ENCODE measurements at places on chromosomes 11 and 22. TPM values are rescaled to one million over a fixed set of nuclear protein-coding genes. Genes with fewer than 3 reads are reported as not detected.

- DNase-seq, result no peak
Measured at GRCh38 chr22:45429981-45430775, 16.7 kb downstream of the RIBC2 start.

DNA sequence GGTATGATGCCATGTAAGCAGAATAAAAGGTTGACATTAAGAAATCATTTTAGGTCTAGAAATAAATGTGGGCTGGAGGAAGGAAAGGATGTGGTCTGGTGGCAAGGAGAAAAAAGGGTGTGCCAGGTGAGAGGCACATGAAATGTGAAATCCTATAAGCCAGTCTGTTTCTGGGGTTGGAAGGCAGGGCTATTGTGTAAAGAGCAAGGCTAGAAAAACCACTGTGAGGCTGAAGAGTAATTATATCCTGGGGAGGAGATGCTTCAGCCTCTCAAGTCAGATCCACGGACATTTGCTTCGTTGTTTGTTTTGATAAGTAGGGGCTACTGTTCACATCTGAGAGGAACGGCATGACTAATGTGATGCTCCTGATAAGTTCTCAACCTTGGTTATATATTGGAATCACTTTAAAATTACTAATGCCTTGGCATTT, 77.5 kb upstream of the CTSC start:
- no peak for DNase-seq

DNA sequence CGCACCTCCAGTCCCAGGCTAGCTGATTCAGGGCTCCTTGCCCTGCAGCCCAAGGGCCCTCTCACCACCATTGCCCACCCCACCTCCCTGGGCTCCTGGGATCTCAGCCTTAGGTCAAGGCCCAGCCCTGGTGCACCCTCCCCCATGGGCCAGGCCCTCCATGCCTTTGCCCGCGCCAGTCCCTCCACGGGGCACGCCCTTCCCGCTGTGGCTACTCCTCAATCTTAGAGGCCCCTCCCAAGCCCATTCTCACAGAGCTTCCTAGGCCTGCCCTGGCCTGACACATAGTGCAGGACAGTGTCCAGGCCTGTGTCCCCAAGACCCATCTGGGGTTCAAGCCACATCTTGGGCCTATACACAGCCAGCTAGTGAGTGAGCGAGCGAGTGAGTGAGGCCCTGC, 6.9 kb downstream of the GP1BB start:
- DNase-seq, result no peak

- no peak for DNase-seq
Measured at GRCh38 chr11:62553080-62553838, 6.7 kb upstream of the AHNAK start.

The APOBEC3B gene
- total RNA-seq, result not detected

DNA sequence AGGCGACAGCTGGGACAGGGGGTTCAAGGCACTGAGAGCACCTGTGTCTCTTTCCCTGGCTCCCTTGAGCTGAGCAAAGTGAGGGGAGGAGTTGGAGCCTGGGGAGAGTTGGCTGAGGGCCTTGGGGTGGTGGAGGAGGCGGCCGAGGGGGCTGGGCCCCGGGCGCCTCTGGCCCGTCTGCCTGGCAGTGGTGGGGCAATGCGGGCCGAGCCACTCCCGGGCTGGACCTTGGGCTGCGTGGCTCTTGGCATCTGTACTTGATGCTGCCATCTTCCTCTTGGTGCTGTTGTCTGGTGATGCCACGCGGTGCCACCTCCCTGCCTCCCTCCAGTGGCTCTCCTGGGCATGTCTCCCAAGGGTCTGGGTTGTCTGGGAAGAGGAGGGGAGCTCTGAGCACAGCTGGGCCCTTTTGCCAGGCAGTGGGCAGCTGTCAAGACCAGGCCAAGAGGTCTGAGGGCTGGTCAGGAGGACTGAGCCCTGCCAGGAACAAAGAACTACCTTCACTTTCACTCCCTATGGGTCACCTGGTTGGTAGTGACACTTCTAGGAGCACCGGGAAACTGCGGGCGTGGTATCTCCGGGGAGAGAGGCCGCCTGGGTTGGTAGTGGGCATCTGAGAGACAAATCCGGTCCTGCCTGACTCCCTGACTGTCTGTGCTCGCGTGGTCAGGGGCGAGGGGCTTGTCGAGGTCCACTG, 1.3 kb downstream of the GRIK4 start:
- no peak for DNase-seq

- no peak for DNase-seq
Measured at GRCh38 chr11:105162506-105162905, 22.9 kb upstream of the CARD18 start.

- no peak for DNase-seq
Measured at GRCh38 chr11:19242179-19242932, 1.6 kb upstream of the E2F8 start.

DNA sequence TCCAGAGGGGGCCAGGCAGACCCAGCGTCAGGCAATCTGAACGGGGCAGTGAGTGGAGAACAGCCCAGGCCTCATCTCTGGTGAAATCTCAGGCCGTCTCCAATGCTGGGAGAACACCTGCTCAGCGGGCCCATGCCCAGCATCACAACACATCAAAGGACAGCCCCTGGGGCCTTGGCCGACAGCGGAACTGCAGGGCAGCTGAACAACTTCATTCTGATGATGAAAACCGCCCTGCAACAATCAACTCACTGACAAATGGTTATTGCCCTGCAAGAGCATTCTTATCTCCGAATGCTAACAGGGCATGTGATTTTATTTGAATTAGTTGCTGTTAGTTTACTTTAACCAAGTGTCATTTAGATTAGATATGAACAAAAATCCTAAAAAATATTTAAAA, 14.6 kb downstream of the CELSR1 start:
- no peak for DNase-seq

The MIOX gene
- not detected for total RNA-seq

DNA sequence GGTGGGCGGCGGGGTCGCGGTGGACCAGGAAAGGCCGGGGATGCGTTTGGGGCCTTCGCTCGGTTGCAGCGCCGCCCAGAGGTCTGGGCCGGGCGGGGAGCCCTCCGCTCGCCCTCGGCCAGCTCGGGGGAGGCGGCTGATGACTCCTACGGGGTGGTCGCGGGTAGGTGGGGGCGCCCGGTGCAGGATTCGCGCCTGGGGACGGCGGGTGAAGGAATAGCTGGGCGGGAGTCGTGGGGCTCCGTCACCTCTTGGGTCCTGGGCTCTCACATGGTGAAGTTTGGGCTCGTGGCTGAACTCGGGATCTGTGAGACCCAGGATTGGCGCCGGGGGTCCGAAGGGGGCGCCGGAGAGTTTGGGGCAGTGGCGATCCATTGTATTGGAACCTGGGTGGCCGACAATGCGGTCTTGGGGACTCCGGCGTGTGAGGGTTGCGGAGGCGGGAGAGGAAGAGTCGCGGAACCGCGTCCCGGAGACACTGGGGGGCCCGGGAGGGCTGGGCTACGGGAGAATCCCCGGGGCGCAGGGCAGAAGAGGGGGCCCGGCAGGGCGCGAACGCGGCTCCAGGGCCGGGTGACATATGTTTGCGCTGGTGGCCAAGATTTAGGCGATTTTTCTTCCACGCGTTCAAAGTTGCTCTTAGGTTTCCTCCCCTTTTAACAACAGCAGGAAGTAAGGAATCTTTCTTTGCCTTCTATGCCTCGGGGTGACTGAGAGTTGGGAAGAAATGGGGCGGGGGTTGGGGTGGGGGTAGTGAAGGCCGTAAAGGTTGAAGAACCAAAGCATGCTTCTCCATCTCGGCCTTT, 935 bp downstream of the QSER1 start:
- peak; percentile 63 for DNase-seq

DNA sequence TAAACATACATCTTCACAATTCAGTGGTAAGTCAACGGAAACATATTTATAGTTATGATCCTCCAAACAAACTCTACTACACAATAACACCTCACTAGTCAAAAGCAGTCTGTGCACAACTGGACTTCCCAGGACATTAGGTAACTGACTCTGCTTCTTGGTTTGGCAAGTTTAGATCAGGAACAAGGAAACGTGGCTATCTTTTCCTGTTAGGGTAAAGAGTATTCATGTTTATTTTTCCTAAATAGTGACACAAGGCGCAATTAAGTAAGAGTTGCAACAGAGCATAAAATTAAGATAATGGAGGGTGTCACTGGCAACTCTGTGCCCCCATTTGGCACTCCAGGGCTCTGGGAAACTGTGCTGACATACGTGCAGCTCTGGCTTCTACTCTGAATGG, 70.2 kb upstream of the TP53AIP1 start:
- DNase-seq, result no peak

The VPREB1 gene
- total RNA-seq, result not detected

The MRPL11 gene
- 20.6 TPM for total RNA-seq

The CAPN5 gene
- total RNA-seq, result 7.4 TPM

DNA sequence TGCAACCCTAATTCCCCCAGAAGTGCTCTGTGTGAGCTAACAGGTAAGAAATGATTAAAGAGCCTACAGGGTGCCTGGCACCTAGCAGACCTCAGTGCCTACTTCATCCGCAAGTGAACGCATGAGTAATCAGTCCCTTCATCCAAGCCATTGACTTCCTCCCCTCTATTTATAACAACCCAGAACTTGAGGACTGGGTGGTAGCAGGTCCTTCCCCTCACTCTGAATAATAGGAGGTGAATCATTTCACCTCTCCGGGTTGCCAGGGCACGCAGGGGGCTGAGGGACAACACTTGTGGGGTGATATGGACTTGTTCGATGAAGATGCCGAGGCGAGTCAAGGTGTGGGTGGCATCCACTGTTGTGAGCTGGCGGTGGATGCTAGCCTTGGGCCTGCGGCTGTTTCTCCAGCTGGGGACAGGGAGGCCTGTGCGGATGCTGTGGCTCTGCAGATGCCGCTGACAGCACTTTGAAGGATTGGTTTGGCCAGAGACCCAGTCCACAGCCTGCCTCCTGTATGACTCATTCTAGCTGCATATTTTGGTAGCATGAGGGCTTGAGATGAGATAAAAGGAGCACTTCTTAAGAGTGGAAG, 11.7 kb upstream of the SORL1-AS1 start:
- DNase-seq, result peak; percentile 81

The CCDC34 gene
- total RNA-seq, result 1.1 TPM

DNA sequence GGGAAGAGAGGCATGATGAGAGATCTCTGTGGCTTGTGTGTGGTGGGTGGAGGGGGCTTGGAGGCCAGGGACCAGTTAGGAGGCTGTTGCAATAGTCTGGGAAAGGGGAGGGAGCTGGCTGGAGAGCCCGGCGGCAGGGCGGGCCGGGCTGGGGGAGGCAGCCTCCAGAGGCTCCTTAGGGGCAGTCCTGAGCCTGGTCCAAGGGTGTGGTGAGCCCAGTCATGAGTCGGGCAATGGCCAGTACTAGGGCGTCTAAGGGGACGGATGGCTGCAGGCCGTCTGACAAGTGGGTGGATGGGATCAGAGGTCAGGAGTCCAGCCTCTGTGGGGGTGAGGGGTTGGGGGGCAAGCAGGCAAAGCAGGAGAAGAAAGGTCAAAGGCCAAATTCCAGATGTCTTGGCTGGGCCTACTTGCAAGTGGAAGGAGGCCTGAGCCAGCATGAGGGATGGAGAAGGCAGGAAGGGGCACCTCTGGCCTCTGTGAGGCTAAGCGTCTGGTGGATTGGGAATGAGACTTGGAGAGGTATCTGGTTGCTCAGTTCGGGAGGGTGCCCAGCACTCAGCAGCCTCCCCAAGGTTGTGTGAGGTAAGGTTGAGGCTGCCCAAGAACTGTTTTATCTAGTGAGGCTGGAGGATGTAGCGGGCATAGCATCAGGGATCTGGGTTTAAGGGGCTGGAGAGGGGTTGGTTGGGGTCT, 6.0 kb upstream of the CD248 start:
- DNase-seq, result no peak

All from CD8-positive, alpha-beta T cell (primary cell).